ENCODE measurements at places on chromosomes 16 and 17. TPM values are rescaled to one million over a fixed set of nuclear protein-coding genes. Genes with fewer than 3 reads are reported as not detected.

- no peak for DNase-seq
These were observed 8.1 kb upstream of the HS3ST6 start for GRCh38 chr16:1926271-1926670.

DNA sequence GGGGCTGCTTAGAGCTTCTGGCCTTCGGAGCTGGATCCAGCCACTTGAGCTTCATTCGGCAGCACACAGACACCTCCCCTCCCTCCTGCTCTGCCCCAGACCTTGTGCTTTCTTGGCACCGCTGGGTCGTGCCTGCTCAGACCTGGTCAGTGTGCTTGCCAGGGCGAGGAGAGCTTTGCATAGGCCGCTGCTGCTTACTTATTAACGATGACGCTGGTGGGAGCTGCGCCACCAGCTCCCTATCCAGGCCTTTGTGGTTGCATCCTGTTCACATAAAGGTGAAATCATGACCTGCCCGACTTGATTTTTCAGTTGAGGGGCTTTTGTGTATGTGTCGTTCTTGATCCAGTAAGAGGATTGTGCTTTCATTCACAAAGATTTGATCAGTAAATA, 101.1 kb downstream of the MSI2 start:
- DNase-seq = no peak

- DNase-seq = no peak
These were observed 19.3 kb downstream of the TMEM11 start for GRCh38 chr17:21194703-21195102.

KRT31 gene
- total RNA-seq = not detected

ACAP1 gene
- 15.5 TPM for total RNA-seq

RGS9 gene
- 12.0 TPM for total RNA-seq

DNA sequence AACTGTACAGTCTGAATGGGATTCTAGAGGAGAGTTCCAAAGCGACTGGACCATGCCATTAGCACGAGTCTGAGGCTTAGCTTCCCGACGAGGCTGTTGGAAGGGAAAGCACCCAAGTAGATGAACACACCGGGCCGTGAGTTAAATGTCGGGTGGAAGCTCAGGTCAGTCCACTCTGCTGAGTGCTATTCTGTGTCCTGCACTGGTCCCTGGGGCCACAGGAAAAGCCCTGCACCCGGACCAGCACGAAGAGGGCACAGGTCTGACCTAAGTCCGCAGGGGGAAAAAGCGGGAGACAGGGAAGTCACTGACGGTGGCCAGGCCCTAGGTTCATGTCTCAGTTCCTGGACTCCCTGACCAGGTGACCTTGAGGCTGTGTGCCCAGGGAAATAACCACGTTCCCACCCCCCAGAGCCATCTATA, 44.1 kb upstream of the RBFOX3 start:
- peak; percentile 24 for DNase-seq

- no peak for DNase-seq
These were observed 189.8 kb downstream of the CEP112 start for GRCh38 chr17:66002063-66002585.

DNA sequence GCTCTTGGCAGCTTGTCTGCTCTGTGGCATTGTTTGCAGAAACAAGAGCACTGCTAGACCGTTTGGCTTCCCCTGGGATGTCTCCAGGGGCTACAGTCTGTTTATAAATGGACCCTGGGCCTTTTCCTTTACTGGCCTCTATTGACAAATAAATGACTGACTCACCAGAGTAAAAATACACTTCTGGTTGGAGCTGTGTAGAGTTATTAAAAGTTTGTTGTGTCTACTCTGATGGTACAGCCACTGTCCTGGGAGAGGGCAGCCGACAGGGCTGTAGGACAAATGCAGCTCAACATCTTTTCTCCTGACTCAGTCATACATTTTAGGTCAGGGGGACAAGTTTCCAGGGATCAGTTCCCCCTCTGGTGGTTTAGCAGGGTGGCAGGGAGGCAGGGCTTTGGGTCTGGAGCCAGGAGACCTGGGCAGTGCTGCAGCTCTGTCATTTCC, 30.0 kb downstream of the FOXL1 start:
- DNase-seq = no peak

- DNase-seq = peak; percentile 44
These were observed 345 bp downstream of the EMC8 start for GRCh38 chr16:85798901-85799496.

KRTAP4-6 gene
- not detected for total RNA-seq

CES4A gene
- total RNA-seq = 1.8 TPM

DNA sequence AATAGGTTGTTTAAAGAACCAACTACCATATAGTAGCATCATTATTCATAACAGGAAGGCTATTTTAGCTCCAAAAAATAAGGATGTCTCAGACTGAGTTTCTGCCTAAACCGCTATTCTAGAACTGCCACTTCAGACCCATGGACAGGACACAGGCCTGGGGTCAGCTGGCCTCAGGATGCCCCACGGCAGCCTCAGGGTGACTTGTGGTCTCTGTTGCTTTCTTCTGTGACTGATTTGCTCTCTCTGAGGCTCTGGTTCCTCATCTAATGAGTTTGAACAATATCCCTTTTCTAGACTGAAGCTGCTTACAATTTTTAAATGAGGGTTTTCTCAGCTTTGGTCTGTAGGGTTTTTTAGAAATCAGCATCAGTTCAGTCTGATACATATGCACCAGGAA, 31.8 kb upstream of the IRF8 start:
- DNase-seq = no peak

- no peak for DNase-seq
These were observed 9.7 kb upstream of the WDR45B start for GRCh38 chr17:82657926-82658325.

DVL2 gene
- 82.9 TPM for total RNA-seq

CRYBA1 gene
- total RNA-seq = not detected

GAA gene
- total RNA-seq = 28.9 TPM

GRCh38 chr16:12318661-12319427, 342.3 kb downstream of the SNX29 start:
- DNase-seq = no peak

DNA sequence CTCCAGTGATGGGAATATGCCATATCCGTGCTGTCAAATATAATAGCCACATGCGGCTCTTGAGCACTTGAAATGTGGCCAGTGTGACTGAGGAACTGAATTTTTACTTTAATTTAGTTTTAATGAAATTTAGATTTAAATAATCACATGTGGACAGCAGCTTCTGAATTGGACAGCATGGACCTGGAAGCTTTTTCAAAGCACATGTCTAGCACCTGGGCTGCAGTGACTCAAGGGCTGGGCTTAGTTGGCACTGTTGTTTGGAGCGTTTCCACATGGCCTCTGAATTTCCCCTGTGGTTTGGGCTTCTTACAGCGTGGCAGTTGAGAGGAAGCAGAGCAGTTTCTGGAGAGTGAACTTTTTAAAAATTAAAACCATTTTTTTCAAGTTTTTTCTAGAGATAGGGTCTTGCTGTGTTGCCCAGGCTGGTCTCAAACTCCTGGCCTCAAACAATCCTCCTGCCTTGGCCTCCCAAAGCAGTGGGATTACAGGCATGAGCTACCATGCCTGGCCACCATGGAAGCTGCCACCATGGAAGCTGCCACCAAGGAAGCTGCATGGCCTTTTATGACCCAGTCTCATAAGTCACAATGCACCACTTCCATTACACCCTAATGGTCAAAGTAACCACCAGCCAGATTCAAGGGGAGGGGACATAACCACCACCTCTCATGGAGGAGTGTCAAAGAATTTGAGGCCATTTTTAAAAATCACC, 6.7 kb upstream of the TOB1 start:
- DNase-seq = peak; percentile 19

SLFN14 gene
- not detected for total RNA-seq

DNA sequence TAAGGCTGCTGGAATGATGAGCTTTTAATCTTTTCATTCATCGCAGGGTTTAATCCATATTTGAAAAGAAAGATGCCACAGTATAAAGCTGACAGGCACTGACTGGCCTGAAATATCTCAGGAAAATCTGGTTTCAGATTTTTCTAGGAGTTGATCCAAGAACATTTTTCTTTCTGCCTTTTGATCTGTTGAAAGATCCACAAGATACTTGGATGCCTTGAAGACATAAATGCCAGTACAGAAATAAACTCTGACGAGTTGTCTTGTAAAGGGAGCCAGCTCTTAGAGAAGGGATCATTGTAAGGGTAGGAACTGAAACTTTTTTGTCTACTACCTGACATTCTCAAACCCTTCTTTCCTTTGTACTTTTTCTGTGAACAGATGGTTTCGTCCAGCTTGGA, 25.4 kb upstream of the KRT20 start:
- no peak for DNase-seq

DNA sequence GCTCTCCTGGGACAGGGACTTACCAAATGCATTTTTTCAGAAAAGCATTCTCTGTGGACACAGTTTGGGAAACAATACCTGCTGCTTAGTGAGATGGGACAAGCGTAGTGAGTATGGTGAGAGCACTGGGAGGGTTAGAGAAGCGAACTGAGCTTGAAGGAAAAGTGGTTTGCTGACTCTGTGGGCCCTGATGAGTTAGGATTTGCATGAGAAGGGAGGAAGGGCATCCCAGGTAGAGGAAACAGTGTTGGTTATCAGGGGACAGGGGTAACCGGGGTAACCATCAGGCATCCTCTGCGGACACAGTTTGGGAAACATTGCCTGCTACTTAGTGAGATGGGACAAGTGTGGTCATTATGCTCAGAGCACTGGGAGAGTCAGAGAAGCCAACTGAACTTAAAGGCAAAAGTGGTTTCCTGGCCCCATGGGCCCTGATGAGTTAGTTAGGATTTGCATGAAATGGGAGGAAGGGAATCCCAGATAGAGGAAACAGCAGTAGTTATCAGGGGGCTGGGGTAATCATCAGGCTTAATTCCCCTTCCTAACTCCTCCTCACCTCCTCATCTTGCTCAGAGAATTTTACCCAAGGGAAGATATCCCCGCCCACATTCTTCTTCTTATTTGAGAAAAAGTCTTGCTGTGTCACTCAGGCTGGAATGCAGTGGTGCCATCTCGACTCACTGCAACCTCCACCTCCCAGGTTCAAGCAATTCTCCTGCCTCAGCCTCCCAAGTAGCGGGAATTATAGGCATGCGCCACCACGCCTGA, 319.3 kb downstream of the RBFOX1 start:
- peak; percentile 41 for DNase-seq

CACNG5 gene
- total RNA-seq = 1.2 TPM

- peak; percentile 56 for DNase-seq
These were observed 4.4 kb upstream of the DHX40 start for GRCh38 chr17:59561042-59561441.

TBC1D3I gene
- total RNA-seq = 0.35 TPM

DNA sequence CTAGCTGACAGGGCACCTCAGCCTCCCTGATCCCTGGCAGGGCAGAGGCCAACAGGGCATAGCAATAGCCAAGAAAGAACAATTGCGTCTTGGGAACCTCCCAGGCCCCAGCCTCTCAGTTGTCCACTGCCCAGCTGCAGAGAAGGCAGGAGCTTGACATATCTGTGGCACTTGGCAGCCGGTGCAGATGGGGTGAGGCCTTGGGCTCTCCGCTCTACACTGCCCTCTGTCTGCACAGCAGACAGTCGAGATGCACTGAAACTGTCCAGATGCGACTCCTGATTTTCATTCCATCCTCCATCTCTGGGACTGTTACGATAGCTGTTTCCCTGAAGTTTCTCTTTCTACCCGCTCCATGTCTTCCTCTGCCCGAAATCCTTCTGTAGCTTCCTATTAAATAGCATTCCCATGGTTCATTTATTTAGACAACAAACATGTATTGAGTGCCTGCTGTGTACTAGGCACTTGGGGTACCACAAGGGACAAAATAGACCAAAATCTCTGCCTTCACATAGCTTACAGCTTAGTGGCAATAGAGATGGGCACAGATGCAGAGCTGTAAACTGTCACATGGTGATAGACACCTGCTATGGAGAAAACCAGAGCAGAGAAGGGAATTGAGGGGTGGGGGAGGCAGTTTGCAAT, 3.3 kb downstream of the POLR3E start:
- peak; percentile 68 for DNase-seq

DNA sequence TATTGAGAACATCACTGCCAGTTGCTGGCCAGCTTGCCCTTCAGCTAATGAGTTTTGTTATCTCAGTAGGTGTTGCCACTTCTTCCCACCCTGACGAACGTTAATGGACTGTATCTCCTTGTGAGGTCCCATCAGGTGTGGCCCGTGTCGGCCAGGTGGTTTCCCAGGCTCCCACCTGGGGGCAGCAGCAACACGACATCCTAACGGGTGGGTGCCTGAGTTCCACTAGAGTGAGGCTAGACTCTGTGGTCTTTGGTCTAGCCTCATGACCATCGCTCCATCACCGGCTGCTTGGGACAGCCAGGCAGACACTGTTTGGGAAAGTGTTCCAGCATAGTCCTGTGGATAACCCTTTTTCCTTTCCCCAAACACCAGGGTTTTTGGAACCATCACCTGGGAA, 45.6 kb upstream of the LCMT1 start:
- DNase-seq = peak; percentile 67

SLFN12L gene
- not detected for total RNA-seq

ZNF385C gene
- total RNA-seq = 3.1 TPM

- no peak for DNase-seq
These were observed 827 bp downstream of the CDK10 start for GRCh38 chr16:89687092-89687940.

DNA sequence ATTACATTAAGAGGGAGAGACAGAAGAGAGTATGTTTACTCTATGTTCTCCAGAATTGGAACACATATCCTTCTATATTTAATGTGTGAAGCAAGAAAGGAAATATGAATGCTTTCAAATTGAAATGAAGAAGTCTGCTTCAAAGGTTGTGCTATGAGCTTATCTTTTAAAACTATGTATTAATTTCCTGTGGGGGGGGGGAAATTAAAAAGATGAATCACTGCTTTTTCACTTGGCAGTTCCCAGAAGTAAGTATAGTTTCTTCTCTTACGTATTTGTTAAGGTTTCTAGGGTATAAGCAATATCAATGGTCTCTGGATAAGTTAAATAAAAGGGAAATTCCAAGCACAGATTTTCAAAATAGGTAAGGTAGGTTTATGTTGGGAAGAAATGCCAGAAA, 7.0 kb downstream of the TERF2 start:
- DNase-seq = no peak

GRCh38 chr17:43033948-43034881, 9.2 kb downstream of the RND2 start:
- DNase-seq = no peak

HIGD1B gene
- not detected for total RNA-seq

KCNH4 gene
- total RNA-seq = not detected

GRCh38 chr16:75121949-75122568, 5.5 kb upstream of the LDHD start:
- peak; percentile 44 for DNase-seq

Measured in H9 (cell line).